ENCODE measurements at places on chromosomes 7 and 10. TPM values are rescaled to one million over a fixed set of nuclear protein-coding genes. Genes with fewer than 3 reads are reported as not detected.

ANK3 gene
- total RNA-seq: 0.47 TPM

CYP2E1 gene
- total RNA-seq: not detected

LRRC18 gene
- not detected for total RNA-seq

SMKR1 gene
- total RNA-seq: 7.1 TPM

AOAH gene
- not detected for total RNA-seq

HSPA12A gene
- total RNA-seq: 14.6 TPM

FAM237B gene
- total RNA-seq: not detected

SNCG gene
- total RNA-seq: 12.7 TPM

ASAH2 gene
- 1.8 TPM for total RNA-seq

ASB13 gene
- total RNA-seq: 19.7 TPM

GPNMB gene
- total RNA-seq: 2.0 TPM

LDB3 gene
- total RNA-seq: not detected

ZNF511 gene
- 75.0 TPM for total RNA-seq

IDI2 gene
- not detected for total RNA-seq

CRHR2 gene
- total RNA-seq: not detected

UCN3 gene
- not detected for total RNA-seq

FAM221A gene
- total RNA-seq: 0.28 TPM

LRRD1 gene
- total RNA-seq: not detected

C10orf71 gene
- not detected for total RNA-seq

GPR26 gene
- not detected for total RNA-seq

EFCAB10 gene
- 3.6 TPM for total RNA-seq

LIPJ gene
- total RNA-seq: not detected

TNPO3 gene
- total RNA-seq: 44.2 TPM

CARD11 gene
- total RNA-seq: 1.4 TPM

AKR1D1 gene
- not detected for total RNA-seq

HTR7 gene
- 0.10 TPM for total RNA-seq

GDF2 gene
- not detected for total RNA-seq

MMRN2 gene
- total RNA-seq: 1.1 TPM

SPOCK2 gene
- 0.42 TPM for total RNA-seq

FOXI2 gene
- total RNA-seq: not detected

GRM3 gene
- total RNA-seq: not detected

HDAC9 gene
- 0.03 TPM for total RNA-seq

PDCD11 gene
- total RNA-seq: 38.8 TPM

ZNF479 gene
- not detected for total RNA-seq

ZNF853 gene
- total RNA-seq: 1.9 TPM

GJC3 gene
- 0.27 TPM for total RNA-seq

ORAI2 gene
- total RNA-seq: 31.2 TPM

MGAM2 gene
- 0.02 TPM for total RNA-seq

LIMK1 gene
- 37.7 TPM for total RNA-seq

FKBP9 gene
- total RNA-seq: 79.3 TPM

HTR5A gene
- total RNA-seq: not detected

GHRHR gene
- not detected for total RNA-seq

Measured in A549 treated with CpdA at 1 μM for 4 hours (cell line).